ENCODE measurements at places on chromosomes 1 and 21.
A peak's percentile ranks its signal among the peaks of the same experiment; 100 is the strongest.

GRCh38 chr21:17987382-17988101 is 168.4 kb upstream of the C21orf91 start:
- no peak for DNase-seq

GRCh38 chr1:246107516-246108277 is 399.4 kb downstream of the SMYD3 start:
- DNase-seq, result no peak

DNA sequence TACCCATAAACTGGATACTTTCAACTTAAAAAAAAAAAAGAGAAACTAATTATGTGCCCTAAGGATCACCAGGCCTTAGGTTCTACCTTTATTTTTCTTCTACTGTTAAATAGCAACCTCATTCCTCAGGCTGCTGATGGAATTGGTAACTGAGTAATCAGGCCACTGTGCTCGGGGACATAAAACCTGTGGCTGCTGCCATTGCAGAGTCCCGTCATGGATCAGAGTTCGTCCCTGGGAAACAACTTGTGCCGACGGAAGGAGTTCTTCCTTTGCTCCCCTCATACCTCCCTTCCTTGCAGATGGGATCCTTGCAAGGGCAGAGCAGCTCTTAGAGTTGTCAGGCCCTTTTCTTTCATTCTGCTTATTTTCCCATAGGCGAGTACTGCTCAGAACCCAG is 123.6 kb downstream of the PBX1 start:
- DNase-seq, result no peak

DNA sequence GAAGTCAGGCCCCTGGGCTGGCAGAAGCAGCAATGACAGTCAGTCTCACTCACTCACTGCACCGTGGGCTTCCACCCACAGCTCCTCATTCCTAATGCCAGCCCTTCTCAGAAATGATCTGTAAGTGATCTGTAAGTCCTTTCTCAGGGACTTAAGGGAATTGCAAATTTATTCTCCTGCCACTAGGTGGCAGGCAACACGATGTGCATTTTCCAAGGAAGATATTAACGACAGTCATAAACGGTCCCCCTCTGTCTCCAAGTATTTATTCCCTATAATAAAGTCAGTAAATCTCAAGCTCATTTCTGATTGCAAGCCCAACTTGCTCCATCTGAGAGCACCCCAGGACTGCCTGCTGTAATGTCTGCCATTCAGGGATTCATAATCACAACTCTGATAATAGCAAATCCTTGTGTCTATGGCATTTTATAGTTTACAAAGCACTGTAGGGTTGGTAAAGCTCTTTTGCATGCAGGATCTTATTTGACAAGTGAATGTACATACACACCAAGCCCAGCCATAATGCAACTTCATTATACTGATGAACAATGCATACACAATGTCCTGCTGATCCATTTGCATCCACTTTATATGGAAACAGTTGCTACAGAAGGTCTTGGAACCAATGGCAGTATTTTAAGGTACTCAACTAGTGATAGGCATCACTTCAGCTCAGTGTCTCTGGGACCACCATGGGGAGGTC is 380.5 kb upstream of the CAMK1G start:
- peak; percentile 4 for DNase-seq

All from AG04449 (cell line).